Glutamatergic neuron (in vitro differentiated cells): ENCODE measurements at places on chromosomes 13 and 19. TPM values are rescaled to one million over a fixed set of nuclear protein-coding genes. Genes with fewer than 3 reads are reported as not detected.
A peak's percentile ranks its signal among the peaks of the same experiment; 100 is the strongest.

DNA sequence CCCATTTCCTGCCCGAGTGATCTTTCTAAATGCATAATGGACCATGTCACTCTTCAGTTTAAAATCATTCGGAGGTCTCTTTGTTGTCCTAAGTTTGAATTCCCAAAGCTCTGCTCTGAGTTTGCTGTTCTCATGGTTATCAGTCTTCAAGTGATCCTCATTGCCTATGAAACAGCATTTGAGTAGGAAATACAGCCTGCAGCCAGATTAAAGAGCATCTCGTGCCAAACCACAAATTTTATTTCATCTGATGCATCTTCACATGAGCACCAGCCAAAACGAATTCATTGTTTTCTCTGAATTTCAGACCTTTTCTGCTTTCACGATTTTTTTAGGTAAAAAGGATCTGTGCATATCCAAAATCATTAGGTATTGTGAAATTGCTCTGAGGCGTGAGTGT, 299.6 kb downstream of the TDRD3 start:
- no peak overlapping the region for H3K27ac ChIP-seq
- H3K4me1 ChIP-seq, result no peaks in the 10 kb centered on the region
- no peak for DNase-seq

DNA sequence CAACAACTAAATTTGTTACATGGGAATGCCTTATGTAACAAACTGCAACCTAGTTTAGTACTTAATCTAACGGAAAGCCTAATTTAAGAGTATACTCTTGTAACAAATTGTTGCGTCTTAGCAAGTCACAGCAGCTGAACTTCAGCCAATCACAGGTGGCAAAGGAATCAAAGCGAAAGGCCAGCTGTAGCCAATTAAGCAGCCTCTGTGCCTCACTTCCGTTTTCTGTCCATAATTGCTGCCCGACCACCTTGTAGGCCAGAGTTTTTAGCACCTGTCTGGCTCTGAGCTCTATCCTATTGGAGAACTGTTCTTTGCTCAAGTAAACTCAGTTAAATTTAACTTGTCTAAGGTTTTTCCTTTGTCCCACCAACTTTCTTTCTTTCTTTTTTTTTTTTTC, 18.1 kb upstream of the HSPH1 start:
- DNase-seq, result no peak
- H3K4me1 ChIP-seq, result peaks cover 13% of the 10 kb centered on the region

DNA sequence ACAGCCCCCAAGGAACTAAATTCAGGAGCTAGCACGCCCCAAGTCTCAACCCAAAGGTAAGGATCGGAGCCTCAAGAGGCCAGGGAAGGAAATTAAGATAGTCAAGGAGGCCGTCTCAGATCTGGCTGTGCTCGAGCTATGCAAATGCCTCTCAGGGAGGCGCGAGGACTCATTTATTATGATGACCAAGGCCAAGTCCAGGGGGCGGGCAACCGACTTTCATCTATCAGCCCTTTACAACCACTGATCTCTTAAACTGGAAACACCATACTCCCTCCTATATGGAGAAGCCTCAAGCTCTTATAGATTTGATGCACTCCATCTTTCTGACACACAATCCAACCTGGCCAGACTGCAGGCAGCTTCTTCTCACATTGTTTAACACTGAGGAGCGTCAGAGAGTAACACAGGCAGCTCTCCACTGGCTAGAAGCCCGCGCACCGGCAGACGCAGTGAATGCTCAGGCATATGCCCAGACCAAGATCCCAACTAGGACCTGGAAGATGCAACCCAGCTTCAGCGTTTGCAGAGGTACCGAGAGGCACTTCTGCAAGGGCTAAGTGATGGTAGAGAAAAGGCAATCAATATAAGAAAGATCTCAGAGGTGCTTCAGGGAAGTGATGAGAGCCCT, 9.6 kb upstream of the SLC15A1 start:
- DNase-seq, result no peak
- H3K27me3 ChIP-seq, result peaks cover 2% of the 10 kb centered on the region
- H3K27ac ChIP-seq, result no peak overlapping the region
- no peaks in the 10 kb centered on the region for H3K4me1 ChIP-seq
- H3K36me3 ChIP-seq, result peaks cover 8% of the 10 kb centered on the region
- no peak overlapping the region for H3K4me3 ChIP-seq

- no peak overlapping the region for H3K27ac ChIP-seq
- no peak overlapping the region for H3K4me3 ChIP-seq
- no peaks in the 10 kb centered on the region for H3K36me3 ChIP-seq
- H3K27me3 ChIP-seq, result no peaks in the 10 kb centered on the region
Measured at GRCh38 chr13:98940325-98941001, 37.4 kb downstream of the DOCK9 start.

- DNase-seq, result no peak
- H3K27me3 ChIP-seq, result peaks cover 2% of the 10 kb centered on the region
- peaks cover 13% of the 10 kb centered on the region for H3K36me3 ChIP-seq
- peaks cover 10% of the 10 kb centered on the region for H3K4me1 ChIP-seq
Measured at GRCh38 chr13:26785838-26786630, 25.4 kb upstream of the GPR12 start.

DNA sequence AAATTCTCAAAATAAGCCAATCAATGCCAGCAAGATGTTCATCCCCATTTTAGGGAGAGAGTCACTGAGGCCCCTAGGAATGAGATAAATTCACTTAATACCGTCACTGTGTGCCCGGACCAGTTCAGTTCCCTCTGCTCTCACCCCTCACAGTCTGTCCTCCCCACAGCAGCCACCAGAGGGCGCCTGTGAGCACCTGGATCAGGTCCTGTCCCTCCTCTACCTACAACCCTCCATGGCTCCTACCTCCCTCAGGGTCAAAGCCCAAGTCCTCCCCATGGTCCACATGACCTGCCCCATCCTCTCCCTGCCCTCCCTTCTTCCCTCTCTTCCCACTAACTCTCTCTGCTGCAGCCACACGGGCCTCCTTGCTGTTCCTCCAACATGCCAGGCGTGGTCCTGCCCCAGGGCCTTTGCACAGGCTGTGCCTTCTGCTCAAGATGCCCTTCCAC, 42.0 kb upstream of the NFIC start:
- H3K4me1 ChIP-seq, result no peaks in the 10 kb centered on the region
- peak; percentile 63 for DNase-seq
- H3K27me3 ChIP-seq, result peaks cover 20% of the 10 kb centered on the region
- no peak overlapping the region for H3K4me3 ChIP-seq

DNA sequence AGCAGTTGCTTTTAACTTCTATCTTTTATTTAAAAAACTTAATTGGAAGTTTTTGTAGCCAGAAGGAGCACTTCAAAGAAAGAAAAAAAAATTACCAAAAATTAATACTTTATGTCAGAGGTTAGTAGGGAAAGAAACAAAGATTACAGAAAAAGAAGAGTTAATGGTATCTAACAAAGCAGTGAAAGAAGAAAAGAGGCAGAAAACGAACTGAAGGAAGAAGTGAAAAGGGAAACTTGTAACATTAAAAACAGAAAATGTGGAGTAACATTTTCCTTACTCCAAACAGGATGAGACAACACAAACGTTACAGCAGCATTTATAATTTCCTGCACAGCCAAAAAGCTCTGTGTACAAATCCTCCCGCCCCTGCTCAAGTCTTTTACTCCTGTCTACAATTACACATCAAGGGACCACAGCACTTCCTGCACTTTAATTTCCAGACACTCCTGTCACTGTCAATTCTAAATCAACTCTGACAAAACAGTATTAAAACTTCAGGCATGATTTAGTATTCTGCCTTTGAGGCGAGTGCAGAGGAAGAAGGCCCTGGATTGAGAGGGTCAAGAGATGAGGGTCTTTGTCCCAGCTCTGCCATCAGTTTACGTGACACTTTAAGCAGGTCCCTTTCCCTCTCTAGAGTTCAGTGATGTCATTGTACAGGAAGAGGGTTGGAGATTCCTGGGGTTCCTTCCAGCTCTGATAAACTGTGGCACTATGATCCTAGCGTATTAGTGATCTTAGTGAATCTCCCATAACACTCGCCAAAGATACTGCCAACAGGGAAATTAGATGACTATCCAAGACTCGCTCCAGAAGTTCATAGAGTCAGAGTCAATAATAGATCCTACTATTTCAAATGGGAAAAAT, 53.2 kb upstream of the LSM14A start:
- no peak overlapping the region for H3K27ac ChIP-seq
- H3K4me1 ChIP-seq, result no peaks in the 10 kb centered on the region

- no peak overlapping the region for H3K4me3 ChIP-seq
- H3K27ac ChIP-seq, result no peak overlapping the region
- H3K27me3 ChIP-seq, result no peaks in the 10 kb centered on the region
- H3K4me1 ChIP-seq, result no peaks in the 10 kb centered on the region
Measured at GRCh38 chr13:75489502-75490263, 7.7 kb upstream of the TBC1D4 start.

DNA sequence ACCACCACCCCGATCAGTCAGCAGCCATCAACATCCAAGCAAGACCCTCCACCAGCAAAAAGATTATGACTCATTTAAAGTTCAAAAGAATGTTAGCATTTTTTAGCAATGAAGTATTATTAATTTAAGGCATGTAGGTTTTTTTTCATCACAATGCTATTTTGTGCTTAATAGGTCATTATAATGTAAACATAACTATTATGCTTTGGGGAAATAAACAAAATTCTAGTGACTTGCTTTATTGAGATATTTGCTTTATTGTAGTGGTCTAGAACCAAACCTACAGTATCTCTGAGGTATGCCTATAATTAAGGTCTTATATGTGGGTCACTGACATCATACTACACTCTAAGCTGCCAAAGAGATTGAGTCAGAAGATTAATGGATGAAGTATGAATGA, 20.0 kb downstream of the KLF12 start:
- H3K27me3 ChIP-seq, result no peaks in the 10 kb centered on the region
- no peaks in the 10 kb centered on the region for H3K4me1 ChIP-seq
- H3K36me3 ChIP-seq, result peaks cover 10% of the 10 kb centered on the region
- DNase-seq, result no peak
- H3K4me3 ChIP-seq, result no peak overlapping the region

DNA sequence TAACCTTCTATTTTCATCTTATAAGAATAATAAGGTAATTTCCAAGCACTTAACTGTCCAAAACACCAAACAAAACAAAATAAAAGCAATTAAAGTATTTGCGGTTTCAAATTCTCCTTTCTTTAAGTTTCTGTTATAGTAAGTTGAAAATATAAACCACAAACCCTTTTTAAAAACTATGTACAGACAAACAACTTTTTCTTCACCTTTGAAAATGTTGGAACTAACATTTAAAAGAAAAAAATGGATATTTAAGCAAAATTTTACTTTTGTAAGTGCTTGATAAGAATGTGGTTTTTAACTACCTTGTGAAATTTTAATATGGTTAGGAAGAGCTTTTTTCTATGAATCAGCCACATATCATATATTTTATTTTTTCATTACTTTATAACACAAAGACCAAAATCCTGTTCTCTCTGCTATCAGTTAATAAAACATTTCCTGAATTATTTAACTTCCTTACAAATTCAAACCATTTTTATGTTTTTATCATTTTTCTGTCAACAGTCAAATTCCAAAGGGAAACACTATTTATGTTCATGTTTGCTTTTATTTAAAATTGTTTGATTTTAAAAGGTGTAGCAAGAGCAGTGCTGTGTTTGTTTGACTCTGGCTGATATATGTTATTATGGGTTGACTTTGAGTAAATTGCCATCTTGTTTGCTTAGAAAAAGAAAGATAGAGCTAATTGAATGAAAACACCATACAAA, 554.1 kb upstream of the KLHL1 start:
- H3K36me3 ChIP-seq, result no peaks in the 10 kb centered on the region
- no peak overlapping the region for H3K27ac ChIP-seq
- H3K27me3 ChIP-seq, result no peaks in the 10 kb centered on the region
- H3K4me3 ChIP-seq, result no peak overlapping the region

DNA sequence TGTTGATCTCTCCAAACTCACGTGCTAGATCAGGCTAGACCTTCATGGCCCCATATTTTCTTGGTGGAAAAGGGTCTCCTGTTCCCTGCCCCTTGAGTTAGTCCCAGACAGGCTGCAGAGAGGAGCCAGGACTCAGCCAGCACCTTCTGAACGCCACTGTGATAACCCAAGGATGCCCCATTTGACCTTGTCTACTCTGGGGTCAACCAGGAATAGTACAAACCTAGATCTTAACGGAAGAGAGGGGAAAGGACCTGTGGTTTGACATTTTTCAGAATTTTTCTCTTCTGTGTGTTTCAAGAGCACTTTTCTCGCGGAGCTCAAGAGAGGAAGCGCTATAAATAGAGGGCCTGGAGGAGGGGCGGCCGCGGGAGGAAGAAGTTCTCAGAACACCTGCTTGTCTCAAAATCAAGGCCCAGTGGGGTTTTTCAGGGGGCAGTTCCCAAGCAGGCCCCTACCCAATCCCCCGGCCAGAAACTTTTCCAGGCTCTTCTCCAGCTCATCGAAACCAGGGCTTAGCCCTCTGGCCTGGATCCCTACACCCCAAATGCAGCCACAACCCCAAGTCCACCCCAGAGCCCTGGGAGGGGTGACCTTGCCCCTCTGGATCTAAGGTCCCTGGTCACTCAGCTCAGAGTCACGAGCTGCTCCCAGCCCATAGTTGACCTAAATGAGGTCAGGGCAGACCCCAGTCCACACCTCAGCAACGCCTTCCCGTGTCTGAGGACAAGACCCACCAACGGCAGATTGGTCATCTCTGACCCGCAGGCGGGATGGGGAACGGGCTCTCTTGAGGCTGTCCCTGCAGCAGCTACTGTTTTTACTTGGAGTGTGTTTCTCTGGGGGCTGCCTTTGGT, 75.6 kb upstream of the TM9SF2 start:
- no peak for DNase-seq
- H3K27me3 ChIP-seq, result no peaks in the 10 kb centered on the region
- no peaks in the 10 kb centered on the region for H3K4me1 ChIP-seq
- H3K36me3 ChIP-seq, result peaks cover 7% of the 10 kb centered on the region

DNA sequence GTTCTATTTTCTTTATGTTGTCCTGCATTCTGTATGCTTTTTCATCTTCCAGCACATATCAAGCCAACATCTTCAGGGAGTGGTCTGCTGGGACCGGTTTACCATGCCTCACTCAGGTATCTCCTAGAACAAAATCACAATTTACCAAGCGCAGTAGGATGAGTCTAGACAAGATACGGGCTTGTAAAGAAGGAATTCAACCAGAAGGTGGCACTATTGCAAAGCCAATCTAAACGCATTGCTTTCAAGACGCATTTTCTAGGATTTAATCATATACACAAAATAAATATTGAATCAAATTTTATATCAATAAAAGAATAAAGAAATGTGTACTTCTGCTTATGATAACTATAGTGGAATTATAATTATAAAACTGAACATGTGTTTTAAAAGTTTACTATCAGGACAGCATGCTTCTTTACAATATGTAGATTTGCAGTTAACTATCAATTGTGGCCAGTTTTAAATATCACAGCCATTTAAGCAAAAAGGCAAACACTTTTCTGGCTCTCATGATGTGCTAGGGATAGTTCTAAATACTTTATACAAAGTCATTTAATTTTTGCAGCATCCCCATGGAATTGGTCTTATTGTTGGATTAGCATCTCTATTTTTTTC, 16.1 kb upstream of the TPP2 start:
- no peak overlapping the region for H3K27ac ChIP-seq
- H3K36me3 ChIP-seq, result no peaks in the 10 kb centered on the region
- H3K4me1 ChIP-seq, result peaks cover 10% of the 10 kb centered on the region
- DNase-seq, result no peak

- H3K27ac ChIP-seq, result no peak overlapping the region
- H3K4me1 ChIP-seq, result peaks cover 8% of the 10 kb centered on the region
- H3K4me3 ChIP-seq, result peak overlapping the region; percentile 20
- peak; percentile 64 for DNase-seq
- peaks cover 9% of the 10 kb centered on the region for H3K27me3 ChIP-seq
- no peaks in the 10 kb centered on the region for H3K36me3 ChIP-seq
Measured at GRCh38 chr19:35977446-35978222, 17.4 kb upstream of the SDHAF1 start.

The PDX1 gene
- total RNA-seq, result not detected

The ZNF841 gene
- 25.4 TPM for total RNA-seq

The PSG2 gene
- total RNA-seq, result not detected

The ZGLP1 gene
- 9.4 TPM for total RNA-seq

The ZNF132 gene
- total RNA-seq, result 4.9 TPM

The RASAL3 gene
- total RNA-seq, result not detected
